Suppressor macrophage (primary cell): ENCODE measurements at places on chromosomes 1 and 21.
A peak's percentile ranks its signal among the peaks of the same experiment; 100 is the strongest.

DNA sequence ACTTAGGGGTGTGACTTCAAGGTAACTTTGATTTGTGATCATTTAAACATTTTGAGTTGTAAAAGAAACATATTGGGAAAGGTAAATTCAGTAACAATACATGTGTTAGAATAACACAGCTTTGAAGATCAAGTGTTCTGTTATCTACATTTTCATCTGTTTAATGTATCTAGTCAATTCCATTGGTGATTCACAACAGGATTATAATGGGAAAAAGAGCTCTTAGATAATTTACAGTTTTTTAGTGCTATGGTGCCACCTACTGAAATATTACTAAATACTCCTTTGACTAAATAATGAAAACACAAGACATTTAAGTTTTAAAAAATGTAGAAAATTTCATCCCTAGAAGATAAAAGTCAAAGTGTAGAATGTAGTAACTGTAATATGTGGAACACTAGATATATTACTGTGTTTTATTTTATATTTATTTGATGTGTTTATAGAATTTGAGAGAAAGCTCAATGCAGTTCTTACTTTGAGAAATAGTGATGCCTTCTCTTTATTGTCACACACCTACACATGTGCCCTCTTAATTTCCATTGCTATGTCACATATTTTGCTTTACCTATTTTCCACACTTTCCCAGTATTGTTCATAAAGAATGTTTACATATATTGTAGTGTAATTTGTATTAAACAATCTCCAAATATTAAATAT lies 47.4 kb downstream of the PTPRC start:
- DNase-seq: no peak

DNA sequence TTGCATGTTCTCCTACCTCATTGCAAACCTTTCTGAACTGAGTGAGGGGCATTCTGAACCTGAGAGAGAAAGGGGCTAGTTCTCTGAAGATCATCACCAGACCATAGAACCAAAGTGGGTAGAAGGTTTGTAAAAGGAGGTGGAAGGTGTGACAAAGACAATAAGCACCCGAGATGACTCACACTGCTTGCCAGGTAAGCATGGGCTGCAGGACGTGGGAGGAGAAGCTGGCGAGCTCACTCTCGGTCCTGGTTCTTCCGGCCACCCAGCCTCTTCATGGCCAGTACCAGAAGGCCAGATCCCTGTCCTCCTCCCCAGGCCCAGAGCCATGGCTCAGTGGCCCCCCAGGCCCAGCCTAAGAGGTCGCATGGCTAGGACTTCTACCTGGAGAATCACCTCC lies 128.3 kb downstream of the TMEM53 start:
- no peak for DNase-seq

DNA sequence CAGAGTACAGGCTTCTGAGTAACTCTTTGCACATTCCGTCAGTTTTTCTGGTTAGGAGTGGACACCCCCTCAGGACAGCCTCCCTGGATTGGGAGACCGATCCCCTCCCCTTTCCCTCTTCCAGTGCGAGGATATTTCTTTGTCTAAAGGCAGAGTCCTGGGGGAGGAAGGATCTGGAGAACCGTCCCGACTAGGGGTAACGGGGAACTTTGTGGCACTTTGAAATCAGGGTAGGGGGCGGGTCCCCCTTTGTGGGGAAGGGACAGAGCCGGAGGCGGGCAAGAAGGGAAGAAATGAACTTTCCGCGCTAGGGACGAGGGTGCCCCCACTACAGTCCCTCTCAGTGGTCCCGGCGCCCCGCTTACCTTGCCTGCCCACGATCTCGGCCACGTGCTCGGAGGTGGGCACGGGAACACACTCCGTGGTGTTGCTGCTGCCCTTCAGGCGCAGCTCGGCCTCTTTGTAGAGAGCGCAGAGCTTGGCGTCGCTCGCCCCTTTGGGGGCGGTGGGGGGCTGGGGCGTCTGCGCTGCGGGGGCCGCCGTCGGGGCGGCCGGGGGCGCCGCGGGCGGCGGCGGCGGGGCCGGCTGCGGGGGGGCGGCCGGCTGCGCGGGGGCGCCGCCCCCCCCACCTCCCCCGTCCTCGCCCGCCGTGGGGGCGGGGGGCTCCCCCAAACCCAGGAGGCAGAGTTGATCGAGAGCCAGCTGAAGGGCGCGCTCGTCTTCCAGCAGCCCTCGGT lies 917 bp downstream of the MEX3A start:
- no peak for DNase-seq

DNA sequence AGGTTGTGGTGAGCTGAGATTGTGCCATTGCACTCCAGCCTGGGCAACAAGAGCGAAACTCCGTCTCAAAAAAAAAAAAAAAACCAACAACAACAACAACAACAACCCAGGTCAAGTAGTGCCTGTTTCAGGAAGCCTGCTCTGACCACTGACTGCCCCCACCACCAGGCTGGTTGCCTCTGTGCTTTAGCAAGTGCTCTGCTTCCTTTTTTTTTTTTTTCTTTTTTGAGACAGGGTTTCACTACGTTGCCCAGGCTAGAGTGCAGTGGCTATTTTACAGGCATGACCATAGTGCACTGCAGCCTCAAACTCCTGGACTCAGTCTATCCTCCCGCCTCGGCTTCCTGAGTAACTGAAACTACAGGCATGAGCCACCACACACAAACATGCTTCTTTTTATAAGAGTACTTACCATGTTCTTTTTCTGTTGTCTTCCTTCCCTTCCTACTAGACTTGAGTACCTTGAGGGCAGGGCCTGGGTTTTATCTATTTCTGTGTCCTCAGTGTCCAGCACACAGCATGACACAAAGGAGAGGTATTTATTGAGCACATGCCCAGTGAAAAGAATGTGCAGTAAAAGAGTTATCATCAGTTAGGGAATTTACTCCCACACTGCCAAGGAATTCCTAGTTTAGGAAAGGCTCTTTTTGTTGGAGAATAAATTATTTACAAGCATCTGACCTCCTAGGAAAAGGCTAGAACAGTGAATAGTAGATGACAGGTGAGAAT lies 9.9 kb upstream of the COA7 start:
- peak; percentile 84 for DNase-seq

DNA sequence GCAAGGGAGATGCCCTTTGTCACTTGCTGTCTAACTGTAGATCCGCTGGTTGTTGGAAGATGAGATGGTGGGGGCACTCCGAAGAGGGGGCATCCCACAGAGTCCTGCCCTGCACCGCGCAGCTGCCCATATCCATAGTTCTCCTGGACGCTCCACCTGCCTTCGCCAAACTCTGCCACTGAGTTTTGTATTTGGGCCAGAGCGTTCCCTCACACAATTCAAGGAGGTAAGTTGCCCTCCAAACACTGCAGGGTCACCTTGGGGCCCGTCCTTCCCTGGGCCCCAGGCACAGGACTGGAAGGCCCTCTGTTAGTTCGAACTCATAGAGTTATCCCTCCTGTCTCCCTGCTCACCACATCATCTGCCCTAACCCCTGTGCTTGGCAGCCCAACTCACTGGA lies 22.1 kb downstream of the HYI start:
- DNase-seq: no peak

DNA sequence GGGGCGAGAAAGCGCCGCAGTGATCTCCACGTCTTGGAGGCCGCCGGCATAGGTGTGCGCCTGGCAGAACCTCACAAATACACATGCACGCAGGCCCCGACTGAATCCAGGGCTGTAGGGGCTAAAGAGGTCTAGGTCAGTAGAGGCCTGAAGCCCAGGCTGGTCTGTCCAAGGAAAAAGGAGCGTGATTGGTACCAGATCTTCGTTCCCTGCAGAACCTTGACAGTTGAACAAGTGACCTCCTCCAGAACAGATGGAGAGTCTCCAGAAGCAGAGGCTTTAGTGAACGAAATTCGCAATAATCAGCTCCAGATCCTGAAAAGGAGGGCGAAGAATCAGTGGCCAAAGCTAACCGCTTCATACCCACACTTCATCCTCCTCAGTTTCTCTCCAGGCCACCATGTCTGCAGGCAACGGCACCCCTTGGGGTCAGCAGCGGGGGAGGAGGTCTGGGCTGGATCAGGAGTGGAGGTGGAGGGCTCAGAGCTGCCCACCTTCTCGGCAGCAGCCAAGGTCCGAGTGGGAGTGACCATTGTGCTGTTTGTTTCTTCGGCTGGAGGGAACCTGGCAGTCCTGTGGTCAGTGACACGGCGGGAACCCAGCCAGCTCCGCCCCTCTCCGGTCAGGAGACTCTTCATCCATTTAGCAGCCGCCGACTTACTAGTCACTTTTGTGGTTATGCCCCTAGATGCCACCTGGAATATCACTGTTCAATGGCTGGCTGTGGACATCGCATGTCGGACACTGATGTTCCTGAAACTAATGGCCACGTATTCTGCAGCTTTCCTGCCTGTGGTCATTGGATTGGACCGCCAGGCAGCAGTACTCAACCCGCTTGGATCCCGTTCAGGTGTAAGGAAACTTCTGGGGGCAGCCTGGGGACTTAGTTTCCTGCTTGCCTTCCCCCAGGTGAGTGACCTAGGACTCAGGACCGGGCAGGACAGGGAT lies 749 bp upstream of the PEX11B start:
- peak; percentile 70 for DNase-seq

DNA sequence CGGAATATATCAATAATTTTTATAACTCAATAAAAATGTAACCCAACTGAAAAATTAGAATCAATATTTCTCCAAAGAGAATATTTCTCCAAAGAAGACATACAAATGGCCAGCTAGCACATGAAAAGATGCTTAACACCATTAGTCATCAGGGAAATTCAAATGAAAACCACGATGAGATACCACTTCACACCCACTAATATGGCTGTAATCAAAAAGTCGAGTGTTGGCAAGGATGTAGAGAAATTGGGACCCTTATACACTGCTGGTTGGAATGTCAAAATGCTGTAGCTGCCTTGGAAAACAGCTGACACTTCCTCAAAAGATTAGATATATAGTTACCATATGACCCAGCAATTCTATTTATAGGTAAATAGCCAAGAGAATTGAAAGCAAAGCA lies 133.0 kb downstream of the GPR52 start:
- no peak for DNase-seq

DNA sequence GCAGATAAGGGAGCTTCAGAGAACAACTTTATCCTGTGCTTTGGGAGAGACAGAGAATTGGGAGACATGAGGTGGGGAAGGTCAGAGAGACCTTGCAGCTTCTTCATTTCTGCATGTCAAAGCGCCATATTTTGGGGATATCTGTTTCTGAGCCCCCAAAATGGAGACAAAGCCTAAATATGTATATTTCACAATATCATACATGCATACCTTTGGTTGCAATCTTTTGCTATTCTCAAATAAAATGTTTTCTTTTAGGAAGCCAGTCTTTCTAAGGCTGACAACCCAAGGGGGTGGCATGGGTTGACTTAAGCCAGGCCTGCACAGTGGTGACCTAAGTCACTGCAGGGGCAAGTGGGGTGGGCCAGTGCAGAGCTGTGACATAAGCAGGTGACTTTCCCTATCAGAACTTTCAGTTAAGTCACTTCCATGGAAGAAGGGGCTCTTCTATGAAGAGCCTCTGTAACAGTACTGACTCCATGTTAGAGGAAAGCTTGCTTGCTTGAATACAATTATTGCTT lies 13.9 kb upstream of the MRPL55 start:
- DNase-seq: no peak

DNA sequence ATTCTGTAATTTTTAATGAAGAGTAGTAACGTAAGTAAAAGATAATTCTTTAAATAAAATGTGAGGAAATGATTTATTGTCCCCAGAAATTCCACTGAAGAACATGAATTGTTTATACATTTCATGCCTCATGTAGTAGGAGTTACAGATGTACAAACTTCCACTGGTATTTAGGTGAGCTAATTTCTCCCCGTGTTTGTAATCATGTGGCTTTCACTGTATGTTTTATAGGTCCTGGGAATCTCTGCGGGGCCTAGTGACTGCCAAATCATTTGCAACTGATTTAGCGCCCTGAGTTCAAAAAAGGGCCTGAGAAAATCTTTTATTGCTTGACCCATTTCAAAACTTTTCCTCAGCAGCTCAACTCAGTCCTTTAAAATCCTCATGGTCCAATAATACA lies 30.5 kb upstream of the FASLG start:
- DNase-seq: no peak

DNA sequence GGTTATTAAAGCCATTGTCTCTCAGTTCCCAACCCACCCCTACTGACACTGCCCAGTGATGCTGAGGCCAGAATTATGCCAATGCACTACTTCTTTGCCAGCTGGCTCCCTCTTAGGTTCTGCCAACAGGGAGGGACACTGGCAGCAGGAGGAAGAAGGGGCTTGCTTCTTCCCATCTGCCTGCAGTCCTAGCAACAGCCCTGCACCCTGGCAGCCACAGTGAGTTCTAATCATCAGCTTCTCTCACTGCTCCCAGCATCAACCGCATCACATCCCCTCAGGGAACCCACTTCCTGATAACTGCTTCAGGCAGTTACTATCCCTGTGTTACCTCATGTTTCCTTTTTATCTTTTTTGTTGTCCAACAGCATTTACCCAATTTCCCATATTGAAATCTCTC lies 86.2 kb downstream of the UBR4 start:
- no peak for DNase-seq

DNA sequence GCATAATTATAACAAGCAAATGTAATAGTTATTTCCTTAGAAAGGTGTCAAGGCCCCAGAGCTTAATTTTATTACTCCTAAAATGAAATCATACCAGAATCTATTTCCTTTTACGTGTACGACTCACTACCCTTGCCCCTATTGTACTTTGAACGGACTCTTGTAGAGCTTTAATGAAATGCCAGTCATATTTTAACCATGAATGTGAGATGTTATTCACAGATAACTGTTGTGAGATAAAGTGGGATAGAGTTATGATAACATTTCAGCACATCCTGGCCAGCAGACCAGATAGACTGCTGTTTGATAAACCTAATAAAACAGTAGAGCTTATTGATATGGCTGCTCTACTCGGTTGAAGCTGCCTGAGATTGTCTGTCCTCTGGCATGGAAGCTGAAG lies 500.8 kb upstream of the PBX1 start:
- DNase-seq: no peak

DNA sequence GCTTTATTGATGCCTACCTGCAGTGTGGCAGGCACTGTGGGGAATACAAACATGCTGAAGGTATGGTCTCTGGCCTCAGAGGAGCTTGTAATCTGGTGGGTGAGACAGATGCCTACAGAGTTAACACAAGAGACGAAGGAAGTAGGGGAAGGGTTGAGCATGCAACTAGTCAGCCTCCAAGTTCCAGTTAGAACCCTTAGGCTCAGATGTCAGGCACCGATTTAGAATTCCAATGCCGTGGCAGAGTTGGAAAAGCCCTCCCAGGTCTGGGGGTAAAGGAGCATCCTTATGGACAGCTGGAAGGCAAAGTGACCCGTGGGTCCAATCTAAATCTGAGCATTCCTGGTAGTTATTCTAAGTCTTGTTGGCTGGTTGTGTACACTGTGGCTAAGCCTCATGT lies 132.9 kb upstream of the GJB5 start:
- DNase-seq: no peak

DNA sequence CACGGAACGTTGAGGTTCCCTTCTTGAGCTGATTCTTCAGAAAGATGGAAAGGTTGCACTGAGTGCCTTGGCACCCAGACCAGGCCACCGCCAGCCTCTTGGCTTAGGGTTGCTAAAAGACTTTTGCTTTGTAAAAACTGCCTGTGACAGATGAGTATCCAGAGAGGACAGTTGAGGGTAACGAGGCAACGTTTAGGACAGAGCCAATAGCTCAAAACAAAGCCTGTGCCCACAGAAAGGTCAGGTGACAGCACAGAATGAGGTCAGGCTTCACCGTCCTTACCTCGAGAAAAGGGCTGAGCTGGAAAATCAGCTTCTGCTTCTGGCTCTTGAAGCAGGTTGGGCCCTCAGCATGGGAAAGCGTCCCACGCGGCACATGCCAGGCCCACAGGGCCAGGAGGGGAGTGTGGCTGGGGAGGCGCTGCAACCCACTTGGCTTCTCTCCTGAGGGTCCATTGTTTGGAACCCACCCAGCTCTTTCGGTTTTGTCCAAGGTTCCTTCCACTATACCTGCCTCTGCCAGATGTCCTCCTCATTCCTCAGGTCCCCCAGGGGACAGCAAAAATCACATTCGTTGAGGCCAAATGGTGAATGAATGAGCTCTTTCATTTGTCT lies 55.5 kb downstream of the SCCPDH start:
- no peak for DNase-seq
